ENCODE measurements at places on chromosomes 3 and 15.

- DNase-seq, result no peak
Measured at GRCh38 chr3:148607491-148607890, 90.2 kb upstream of the AGTR1 start.

DNA sequence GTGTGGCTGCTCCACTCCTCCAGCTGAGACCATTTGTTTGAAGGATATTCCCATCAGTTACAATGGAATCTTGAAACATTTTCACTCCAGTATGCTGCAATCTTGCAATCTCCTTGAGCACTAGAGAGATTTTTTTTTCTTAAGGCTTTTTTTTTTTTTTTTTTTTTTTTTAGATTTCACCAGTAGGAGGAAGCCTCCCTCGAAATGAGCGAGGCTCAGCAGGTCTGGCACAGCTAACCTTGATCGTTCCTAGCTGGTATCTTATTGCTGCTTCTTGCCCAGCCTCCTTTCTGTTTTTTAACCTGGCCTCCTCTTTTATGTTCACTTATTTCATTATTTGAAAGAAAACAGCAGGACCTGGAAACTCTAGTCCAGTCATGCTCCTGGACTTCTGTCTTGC lies 48.1 kb downstream of the RAP2B start:
- DNase-seq, result no peak

- DNase-seq, result no peak
Measured at GRCh38 chr3:189629803-189630455, 1.3 kb upstream of the TP63 start.

DNA sequence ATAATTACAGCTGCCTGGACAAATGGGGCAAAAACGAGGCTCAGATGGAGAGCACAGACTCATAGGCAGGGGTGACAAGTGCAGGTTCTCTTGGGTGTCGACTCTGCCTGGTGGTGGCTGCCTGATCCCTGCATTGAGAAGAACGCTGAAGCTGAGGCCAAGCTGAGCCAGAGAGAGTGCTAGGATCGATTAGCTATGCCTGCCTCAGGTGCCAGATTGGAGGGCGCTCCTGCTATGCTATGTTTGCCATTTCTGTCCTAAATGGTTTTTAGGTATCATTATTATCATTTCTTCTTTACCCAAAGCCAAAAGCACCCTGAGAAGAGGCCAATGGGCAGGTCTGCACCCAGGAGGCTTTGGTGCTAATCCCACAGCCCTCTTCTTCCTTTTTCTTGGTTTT lies 53.9 kb upstream of the SLC6A11 start:
- no peak for DNase-seq

GRCh38 chr15:39025881-39026280 lies 461.3 kb upstream of the RASGRP1 start:
- no peak for DNase-seq

DNA sequence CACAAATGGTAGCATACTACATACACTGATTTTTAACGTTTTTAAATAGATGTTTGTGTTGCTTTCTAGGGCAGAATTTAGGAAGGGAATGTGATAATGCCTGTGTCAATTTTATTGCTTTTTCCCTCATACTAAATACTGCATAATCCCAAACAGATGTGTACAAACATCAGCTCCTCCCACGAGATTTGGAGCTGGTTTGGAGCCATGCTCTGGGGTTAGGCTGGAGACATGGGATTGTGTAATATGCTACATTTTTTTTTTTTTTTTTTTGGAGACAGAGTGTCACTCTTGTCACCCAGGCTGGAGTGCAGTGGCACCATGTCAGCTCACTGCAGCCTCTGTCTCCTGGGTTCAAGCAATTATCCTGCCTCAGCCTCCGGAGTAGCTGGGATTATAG lies 80.1 kb downstream of the EBLN2 start:
- no peak for DNase-seq

- DNase-seq, result no peak
Measured at GRCh38 chr15:70358011-70358819, 260.5 kb upstream of the TLE3 start.

- no peak for DNase-seq
Measured at GRCh38 chr15:48143856-48144255, 23.1 kb downstream of the SLC24A5 start.

GRCh38 chr3:168088106-168088720 lies 7.5 kb downstream of the GOLIM4 start:
- DNase-seq, result peak; percentile 2

DNA sequence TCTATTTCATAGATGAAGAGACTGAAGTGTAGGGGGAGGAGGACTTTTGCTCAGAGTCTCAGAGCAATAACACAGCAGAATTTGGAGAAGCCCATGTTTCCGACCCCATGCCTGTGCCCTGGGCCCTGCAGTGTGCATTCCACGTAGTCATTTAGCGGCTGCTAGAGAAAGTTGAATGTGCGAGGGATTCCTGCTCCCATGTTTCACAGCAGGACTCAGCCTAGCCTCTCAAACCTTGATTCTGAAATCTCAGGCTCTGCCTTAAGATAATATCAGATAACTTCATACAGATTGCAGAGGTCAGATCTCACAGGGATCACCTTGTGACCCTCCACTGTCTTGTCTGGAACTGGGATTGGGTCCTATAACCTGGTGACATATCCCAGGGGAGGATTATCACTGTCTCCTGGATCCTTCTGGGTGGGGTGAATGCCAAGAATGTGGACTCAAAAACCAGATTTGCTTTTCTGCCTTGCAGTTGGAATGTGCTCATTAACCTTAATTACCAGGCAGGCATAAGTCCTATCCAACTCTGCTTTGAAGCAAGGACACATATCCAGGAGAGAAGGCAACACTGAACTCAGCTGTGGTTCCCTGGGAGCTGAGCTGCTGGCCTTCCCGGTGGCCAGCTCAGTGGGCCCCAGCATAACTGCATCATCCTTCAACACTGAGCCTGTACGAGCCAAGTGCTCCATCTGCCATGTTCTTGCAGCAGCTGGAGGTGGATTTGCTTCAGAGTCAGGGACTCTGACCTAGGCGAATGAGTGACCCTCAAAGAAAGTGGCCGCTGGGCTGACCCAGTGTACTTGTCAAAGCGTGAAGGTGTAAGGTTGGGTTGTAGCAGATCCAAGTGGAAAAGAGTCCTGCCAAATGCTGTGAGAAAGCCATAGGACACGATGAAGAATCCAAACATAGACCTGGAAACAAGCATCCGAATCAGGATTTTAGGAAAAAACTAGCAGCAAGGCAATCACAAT lies 43.0 kb downstream of the CTXND1 start:
- no peak for DNase-seq

GRCh38 chr15:80272987-80273386 lies 21.0 kb upstream of the CTXND1 start:
- no peak for DNase-seq

GRCh38 chr3:39254806-39255449 lies 24.9 kb downstream of the CX3CR1 start:
- DNase-seq, result no peak

DNA sequence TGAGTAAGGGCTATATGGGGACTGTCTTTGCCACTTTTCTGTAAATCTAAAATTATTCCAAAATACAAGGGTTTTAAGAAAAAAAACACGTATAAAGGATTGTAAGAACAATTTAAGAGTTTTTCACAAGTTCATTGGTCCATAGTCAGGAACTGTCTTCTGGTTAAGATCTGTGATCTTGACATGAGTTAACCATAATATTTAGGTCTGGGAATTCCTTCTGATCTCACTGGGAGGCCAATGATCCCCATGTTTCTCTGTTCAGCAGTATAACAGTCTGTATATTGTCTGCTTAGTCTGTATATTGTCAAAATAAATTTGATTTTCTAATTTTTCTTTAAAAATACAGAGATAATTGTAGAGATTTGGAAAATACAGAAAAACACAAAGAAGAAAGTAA lies 848 bp upstream of the RHCG start:
- no peak for DNase-seq

DNA sequence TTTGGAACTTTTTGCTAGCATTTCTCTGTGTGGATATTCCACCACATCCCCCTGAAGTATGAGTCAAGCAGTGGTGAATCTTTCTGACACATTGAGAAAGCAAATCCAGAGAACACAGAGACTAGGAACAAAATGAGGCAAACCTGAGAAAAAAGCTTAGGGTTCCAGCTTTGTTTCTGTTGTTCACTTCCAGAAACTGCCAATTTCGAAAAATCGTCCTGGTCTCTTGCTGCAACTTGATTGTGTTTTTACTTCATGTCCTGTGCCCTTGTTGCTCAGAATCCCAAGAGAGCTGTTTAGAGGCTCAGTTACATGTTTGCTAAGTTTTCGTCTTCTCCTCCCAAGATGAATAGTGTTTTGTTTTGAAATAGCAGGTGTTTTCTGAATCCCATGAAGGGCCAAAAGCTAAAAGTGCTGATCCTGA lies 13.7 kb downstream of the MAP2K1 start:
- DNase-seq, result no peak

- DNase-seq, result no peak
Measured at GRCh38 chr3:11016727-11017126, 24.2 kb downstream of the SLC6A1 start.

DNA sequence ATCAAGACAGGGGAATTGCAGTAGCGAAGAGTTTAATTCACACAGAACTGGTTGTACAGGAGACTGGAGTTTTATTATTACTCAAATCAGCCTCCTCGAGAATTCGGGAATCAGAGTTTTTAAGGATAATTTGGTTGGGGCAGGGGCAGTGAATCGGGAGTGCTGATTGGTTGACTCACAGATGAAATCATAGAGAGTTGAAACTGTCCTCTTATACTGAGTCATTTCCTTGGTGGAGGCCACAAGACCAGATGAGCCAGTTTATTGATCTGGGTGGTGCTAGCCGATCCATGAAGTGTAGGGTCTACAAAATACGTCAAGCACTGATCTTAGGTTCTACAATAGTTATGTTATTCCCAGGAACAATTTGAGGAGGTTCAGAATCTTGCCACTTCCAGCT lies 5.3 kb upstream of the ZNF770 start:
- DNase-seq, result peak; percentile 26

GRCh38 chr3:162719684-162720341 lies 1223.2 kb downstream of the OTOL1 start:
- DNase-seq, result no peak

DNA sequence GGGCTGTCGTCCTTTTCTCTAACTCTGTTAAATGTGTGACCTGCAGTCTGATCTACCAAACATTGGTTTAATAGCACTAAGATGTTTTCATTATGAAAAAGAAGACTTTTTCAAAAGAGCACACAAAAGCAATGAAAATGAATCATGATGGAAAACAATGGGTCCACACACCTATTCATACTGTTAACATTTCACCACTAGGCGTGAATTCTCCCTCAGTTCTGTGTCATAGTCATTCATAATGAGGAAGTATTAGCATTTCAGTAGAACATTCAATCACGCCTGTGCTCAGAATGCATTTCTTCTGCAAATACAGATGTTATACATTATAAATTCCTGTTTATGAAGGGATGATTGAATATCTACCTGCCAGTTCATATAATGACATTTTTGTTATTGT lies 35.9 kb downstream of the EIF4E3 start:
- DNase-seq, result no peak

GRCh38 chr3:3783210-3783609 lies 16.0 kb upstream of the LRRN1 start:
- DNase-seq, result no peak

DNA sequence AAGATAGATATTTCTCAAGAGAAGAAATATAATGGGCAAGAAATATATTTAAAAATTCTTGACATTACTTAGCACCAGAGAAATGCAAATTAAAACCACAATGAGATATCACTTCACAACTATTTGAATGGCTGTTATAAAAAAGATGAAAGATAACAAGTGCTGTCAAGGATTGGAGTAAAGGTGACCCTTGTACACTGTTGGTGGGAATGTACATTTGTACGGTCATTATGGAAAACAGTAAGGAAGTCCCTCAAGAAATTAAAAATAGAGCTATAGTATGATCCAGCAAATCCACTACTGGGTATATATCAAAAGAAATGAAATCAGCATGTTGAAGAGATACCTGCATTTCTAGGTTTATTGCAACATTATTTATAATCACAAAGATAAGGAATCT lies 326.4 kb downstream of the GBE1 start:
- DNase-seq, result no peak

- no peak for DNase-seq
Measured at GRCh38 chr15:52113708-52114107, 1.1 kb upstream of the BCL2L10 start.

- no peak for DNase-seq
Measured at GRCh38 chr15:44157679-44158078, 37.4 kb downstream of the FRMD5 start.

DNA sequence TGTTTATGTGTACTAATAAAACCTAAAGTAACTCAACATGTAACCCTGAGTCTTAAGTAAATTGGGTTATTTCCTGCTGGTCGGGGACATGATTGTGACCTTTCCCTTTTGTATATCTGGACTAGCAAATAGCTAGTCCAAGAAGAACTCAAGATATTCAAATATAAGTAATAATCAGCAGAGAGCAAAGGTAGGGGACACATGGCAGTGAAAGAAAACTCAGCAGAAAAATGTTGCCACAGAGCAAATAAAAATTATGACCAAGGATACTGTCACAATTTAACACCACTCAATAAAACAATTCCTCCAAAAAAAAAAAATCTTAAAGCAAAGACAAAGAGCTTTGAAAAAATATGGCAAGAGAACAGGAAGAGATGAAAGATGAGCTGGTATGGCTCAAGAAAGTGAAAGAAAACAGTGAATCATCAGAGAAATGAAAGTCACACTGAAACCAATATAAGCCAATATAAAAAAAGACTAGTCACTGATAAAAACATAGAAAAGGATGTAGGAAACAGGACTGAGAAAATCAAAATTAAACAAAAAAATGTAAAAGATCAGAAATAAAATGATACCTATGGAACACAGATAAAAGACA lies 43.4 kb downstream of the HLTF start:
- DNase-seq, result no peak

GRCh38 chr3:17623464-17623863 lies 119.0 kb downstream of the TBC1D5 start:
- no peak for DNase-seq

All from activated CD4-positive, alpha-beta T cell treated with anti-CD3 and anti-CD28 coated beads for 48 hours (primary cell).